NK-92 treated with Interleukin-12 subunit alpha and Interleukin-12 subunit beta, amount 100 ng/mL, for 24 hours (cell line): ENCODE measurements at places on chromosomes 2 and 18.

DNA sequence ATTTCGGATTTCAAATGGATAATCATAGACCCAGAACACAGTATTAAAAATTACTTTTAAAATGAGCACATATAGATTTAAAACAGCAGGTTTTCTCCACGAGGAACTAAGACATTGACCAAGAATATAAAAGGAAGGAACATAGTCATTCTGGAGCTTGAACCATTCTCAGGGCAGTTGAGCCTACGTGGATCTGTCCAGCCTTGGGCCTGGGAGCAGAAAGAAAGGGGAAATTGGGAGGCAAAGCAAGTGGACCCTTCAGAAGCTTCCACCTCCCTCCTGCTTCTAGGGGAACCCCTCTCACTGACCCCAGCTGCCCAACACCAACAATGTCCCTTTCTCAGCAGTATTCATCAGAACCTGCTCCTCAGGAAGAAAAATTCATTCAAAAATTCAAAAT lies 31.4 kb upstream of the TTC39C start:
- no peak for DNase-seq

DNA sequence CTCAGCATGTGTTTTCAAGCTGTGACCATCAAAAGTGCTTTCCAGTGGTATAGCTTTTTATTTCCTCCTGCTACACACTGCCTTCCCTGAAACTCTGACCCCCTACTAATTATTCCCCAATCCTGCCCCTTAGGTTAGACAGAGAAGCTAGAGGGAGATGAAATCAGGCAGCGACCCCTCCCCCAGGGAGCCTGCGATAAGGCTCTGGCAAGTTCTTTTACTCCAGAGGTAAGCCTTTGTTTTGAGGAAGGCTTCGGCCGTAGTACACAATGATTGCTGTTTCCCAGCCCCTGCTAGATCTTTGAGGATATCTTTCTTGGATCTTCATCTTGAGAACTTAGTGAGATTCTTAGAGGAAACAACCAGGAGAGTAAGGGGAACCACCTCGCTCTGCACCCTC lies 33.5 kb upstream of the NOL4 start:
- DNase-seq: no peak

DNA sequence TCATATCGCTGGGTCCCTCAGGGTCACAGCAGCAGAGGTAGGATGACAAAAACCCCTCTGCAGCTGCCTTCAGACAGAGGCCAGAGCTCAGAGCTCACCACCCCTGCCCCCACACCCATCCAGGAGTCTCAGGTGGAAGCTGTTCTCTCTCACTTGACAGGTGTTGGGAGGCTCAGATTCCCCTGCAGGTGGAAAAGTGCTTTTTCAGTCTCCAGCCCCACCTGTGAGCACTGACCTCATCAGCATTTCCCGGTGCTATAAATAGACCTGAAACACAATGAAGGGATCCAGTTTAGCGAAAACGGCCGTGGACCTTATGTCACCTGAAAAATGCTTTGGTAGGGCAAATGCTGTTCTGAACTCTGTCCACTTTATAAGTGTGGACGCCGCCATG lies 254.9 kb downstream of the NDUFA10 start:
- no peak for DNase-seq

DNA sequence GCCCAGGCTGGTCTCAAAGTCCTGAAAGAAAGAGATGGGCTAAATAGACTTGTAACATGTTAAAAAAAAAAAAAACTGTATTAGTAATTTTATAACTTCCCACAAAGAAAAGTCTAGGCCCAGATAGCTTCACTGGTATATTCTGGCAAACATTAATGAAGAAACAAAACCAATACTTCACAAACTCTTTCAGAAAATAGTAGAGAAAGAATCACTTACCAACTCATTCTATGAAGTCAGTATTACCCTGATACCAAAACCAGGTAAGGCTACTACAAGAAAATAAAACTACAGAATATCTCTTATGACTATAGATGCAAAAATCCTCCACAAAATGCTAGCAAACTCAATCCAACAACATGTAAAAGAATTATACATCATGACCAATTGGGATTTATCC lies 59.9 kb upstream of the ODC1 start:
- no peak for DNase-seq

GRCh38 chr2:2253172-2254016 lies 77.7 kb downstream of the MYT1L start:
- DNase-seq: no peak

DNA sequence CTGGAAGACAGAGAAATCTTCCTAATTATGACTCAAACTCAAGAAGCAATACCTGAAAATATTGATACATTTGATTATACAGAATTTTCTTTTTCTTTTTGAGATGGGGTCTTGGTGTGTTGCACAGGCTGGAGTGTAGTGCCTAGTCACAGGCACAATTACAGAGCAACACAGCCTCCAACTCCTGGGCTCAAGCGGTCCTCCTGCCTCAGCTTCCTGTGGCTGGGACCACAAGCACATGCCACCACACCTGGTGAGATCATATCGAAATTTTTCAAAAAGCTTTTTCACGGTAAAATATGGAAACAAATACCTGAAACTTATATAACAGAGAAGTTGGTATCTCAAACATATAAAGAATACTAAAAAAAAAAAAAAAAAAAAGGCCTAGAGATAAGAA lies 27.9 kb downstream of the TGFBRAP1 start:
- no peak for DNase-seq

GRCh38 chr2:65278531-65278981 lies 50.9 kb downstream of the ACTR2 start:
- DNase-seq: no peak

DNA sequence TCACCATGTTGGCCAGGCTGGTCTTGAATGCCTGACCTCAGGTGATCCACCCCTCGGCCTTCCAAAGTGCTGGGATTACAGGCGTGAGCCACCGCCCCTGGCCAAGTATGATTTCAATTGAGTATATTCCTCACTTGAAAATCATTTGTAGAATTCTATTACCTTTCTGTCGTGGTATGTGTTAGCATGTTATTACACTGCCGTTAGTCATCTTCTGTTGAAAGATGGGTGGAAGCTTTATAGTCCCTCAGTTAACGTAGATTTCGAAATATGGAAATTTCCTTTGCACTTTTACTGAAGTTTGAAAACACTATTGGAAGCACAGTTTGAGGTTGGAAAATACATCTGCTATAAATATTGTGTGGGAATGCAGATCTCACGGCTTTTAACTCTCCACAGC lies 14.7 kb downstream of the NIFK start:
- no peak for DNase-seq

DNA sequence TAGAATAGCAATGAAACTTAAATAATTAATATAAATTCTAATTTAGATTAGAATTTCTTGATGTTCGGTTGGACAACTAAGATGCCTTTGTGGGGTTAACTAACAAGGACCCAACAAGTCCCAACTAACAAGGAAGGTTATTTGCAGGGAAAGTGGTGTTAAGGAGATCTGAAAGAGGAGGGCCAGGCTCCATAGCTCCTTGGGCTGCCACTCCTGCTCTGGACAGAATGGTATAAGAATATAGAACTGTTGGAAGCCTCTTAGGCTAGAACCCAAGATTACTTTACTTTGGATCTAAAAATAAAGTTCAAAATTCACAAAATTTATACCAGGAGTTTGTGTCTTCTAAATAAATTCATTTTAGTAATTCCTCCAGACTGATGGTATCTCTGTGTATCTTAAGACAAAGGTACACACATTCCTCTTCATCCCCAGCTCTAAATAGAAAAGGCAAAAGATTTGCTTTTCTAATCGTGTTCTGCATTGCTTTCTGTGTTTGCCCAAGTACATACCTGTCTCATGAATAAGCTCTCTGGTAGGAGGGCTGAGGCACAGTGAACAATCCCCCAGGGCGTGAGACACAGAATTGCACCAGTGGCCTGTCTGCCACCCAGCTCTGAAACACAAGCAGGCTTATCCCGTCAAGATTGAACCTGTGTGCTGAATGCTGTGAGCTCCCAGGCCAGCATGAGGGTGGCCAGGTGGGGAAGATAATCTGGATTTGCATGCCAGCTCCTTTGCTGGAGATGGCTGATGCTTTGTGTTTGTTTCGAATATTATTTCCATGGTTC lies 176.0 kb downstream of the ACKR3 start:
- DNase-seq: no peak

GRCh38 chr18:34220081-34220815 lies 4.5 kb downstream of the NOL4 start:
- DNase-seq: no peak

GRCh38 chr2:26345283-26345544 lies 729 bp upstream of the SELENOI start:
- DNase-seq: no peak

DNA sequence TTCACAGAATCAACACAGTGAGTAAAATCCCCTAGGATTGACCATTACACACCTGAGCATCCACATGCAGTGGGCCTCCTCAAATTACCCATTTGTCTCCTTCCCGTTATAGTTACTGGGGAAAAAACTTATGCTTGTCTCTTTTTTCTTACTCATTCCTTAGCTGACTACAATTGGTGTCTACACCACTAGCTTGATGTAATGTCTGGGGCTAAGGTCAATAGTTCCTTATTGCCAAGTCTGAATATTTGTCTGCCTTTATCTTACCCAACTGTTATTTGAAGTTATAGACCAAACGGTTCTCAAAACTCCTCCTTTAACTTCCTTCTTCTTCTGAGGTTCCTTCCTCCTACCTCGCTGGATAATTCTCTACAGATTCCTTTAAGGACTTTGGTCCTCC lies 41.9 kb upstream of the TMEM17 start:
- no peak for DNase-seq

DNA sequence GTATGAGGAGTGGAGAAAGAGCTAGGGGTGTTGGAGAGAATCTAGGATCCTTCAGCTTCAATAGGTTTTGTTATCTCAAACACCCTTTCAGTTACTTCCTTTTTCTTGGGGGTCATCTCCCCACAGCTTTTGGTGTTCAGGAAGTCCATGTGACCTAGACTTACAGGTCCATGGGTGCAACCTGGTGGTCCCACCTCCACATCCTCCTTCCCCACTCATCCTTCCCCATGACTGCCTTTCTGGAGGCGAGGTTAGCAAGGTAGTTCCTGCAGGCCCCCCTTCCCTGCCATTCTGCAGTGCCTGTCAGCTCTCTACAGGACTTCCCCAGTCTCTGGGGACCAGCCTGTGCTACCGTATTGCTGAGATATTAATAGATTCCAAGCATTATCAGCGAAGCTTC lies 107.6 kb downstream of the TMEM17 start:
- DNase-seq: no peak

DNA sequence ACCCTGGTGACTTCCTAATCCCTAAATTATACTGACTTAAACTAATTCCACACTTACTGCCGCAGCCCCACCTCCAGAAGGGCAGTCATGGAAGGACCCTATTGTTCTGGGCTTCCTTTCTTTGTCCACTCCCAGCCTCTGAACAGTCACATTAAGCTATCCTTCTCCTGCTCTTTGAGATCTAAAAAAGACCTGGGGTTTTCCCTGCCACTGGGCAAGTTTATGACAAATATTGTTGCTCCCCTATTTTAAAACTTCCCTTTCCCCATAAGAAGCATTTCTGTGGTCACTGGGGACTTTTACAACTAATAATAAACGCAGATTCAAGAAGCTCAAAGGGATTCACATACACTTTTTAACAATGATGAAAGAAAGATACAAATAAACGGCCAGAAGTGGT lies 47.2 kb upstream of the XPO1 start:
- no peak for DNase-seq

GRCh38 chr18:45165871-45166270 lies 449.4 kb upstream of the SLC14A2 start:
- no peak for DNase-seq

GRCh38 chr2:96239091-96239490 lies 26.7 kb downstream of the TMEM127 start:
- DNase-seq: no peak

DNA sequence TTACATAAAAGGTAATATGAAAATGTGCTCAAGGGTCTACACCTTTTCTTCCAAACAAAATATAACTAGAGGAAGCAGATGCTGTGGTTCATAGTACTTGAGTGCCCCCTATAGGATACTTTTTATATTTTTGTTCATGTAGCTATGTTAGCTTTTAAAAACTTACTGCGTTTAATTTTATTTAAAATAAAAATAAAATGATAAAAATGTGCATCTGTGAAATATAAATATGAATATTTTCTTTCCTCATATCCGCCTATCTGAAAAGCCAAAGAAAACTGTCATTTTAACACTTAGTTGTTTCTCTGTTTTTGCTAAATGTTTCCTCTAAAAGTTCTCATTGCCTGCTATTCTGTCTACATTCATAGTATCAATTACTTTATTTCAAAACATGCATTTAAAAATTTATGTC lies 9.6 kb upstream of the LRP1B start:
- DNase-seq: no peak

- DNase-seq: no peak
Observed at GRCh38 chr2:149625671-149626070, 38.1 kb upstream of the MMADHC start.

- DNase-seq: no peak
Observed at GRCh38 chr2:22478329-22478728, 906.6 kb upstream of the KLHL29 start.

DNA sequence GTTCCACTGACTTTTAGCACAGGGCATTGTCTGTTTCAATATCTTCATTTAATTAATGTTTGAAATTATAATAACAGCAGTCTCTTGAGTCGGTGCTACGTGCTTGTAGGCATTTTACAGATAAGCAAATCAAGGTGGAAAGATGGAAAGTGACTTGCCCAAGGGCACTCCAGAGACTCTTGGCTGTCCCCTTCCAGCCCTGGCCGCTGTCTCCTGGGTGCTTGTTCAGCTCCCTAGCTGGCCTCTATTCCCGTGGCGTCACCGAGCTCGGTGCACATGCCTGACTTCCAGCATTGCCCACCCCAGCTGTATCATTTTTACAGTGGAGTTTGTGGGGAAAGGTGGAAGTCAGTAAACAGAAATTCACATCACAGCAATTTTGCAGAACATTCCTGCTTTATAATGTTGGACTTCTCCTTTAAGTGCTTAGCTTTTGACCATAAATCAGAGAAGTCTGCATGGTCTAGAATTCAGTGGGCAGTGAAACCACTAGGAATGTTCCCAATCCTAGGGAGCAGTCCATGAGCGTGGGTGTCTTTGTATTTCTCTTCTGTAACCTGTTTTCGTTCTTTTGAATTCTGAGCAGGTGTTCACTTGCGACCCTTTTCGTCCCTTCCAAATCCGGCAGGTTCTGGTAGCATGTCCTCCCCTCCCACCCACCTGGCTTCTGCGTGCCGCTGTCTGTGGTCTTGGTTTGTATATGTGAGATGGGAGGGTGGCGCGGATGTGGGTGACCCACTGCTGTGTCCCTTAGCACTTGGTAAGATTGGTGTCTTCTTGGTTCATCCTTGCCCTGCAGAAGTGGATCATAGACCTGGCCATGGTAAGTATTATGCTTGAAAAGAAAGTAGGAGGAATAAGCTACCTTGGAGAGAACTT lies 8.4 kb downstream of the SLC66A3 start:
- DNase-seq: no peak

GRCh38 chr2:51301381-51301780 lies 269.4 kb upstream of the NRXN1 start:
- no peak for DNase-seq

DNA sequence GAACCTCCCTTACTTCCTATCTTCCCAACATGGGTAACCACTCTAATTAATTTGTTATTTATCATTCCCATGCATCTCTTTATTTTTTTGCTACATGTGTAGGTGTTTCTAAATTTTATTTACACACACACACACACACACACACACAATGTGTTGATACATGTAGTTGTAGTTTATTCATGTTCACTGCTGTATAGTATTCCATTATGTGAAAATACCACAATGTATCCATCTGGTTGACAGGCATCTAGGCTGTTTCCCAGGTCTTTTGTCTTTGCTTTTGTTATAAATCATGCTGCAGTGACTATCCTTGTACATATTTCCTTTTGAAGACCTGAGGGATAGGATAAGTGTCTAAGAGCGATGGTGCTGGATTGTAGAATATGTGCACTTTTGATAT lies 59.7 kb downstream of the ACAA2 start:
- DNase-seq: no peak

- no peak for DNase-seq
Observed at GRCh38 chr18:2824865-2825264, 21.9 kb upstream of the EMILIN2 start.
